ENCODE measurements at places on chromosomes 6 and 20. TPM values are rescaled to one million over a fixed set of nuclear protein-coding genes. Genes with fewer than 3 reads are reported as not detected.

- peak; percentile 45 for DNase-seq
Observed at GRCh38 chr20:18287546-18287914, 797 bp upstream of the ZNF133 start.

DNA sequence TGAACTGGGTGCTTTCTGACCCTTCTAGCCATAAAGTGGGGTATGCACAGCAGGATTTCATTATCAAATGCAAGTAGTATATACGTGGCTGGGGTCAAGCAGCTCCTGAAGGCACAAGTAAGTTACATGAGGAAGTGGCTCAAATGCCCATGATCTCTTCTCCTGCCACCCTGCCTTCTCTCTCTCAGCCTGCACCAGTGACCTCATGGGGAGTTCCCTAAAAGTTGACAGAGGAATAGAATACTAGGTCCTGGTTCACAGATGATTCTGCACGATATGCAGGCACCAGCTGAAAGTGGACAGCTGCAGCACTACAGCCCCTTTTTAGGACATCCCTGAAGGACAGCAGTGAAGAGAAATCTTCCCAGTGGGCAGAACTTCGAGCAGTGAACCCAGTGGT is 282.0 kb downstream of the BCKDHB start:
- DNase-seq: no peak

DNA sequence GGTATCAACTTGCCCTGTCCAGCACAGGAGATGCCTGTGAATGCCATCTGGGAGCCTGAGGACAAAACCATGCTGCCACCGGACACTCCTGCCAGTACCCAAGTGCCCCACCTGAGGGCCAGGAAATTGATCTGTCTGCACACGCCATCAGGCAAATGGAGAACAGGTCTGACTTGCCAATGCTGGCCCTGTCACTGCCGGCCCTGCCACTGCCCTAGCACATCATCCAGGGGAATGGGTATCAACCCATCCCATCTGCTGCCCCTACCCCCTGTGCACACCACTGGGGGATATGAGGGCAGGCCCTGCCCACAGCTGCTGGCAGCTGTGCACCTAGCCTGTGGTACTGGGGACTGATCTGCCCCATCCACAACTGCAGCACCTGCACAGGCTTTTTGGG is 1081.6 kb upstream of the EYS start:
- DNase-seq: no peak

GRCh38 chr20:32599783-32600340 is 14.7 kb upstream of the NOL4L start:
- DNase-seq: no peak

DNA sequence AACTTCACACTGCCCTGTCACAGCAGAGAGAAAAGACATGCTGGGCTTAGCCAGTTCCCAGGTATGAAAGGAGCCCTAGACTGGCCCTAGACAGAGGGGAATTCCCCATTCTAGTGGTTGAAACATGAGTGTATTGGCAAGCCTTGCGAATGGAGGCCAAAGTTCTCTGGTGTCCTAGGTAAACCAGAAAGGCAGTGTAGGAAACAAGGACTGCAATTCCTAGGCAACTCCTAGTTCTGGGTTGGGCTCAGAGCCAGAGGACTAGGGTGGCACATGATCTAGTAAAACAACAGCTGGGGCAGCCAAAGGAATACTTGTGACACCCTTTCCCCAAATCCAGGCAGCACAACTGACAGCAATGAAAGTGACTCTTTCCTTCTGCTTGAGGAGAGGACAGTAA is 265.0 kb upstream of the EPHA7 start:
- DNase-seq: no peak

- no peak for DNase-seq
Observed at GRCh38 chr6:115675443-115675842, 385.2 kb downstream of the FRK start.

- DNase-seq: no peak
Observed at GRCh38 chr20:856361-856775, 22.9 kb downstream of the FAM110A start.

GRCh38 chr6:73180076-73180738 is 45.1 kb downstream of the KHDC1L start:
- no peak for DNase-seq

- DNase-seq: no peak
Observed at GRCh38 chr6:168190014-168190405, 111.0 kb upstream of the FRMD1 start.

- no peak for DNase-seq
Observed at GRCh38 chr20:40156600-40157317, 532.3 kb downstream of the MAFB start.

GRCh38 chr6:120056085-120056484 is 706.5 kb upstream of the MAN1A1 start:
- DNase-seq: no peak

DNA sequence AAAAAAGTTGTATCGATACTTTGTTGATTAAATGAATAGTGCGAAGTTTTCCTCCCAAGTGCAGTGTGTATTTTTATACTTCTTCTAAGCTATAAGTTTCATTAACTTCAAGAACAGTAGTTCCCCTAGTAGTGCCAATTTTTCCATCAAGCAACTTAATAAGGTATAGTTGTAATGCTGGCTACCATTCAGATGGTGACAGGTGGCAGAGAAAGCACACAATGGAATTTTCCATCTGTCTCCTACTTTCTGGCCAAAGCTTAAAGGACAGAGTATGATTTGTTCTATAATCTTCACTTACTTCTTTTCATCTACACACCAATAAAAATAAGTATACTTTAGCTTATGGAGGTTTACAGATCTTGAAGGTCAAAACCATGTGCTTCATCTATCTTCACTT is 431.1 kb downstream of the NKAIN2 start:
- DNase-seq: no peak

DNA sequence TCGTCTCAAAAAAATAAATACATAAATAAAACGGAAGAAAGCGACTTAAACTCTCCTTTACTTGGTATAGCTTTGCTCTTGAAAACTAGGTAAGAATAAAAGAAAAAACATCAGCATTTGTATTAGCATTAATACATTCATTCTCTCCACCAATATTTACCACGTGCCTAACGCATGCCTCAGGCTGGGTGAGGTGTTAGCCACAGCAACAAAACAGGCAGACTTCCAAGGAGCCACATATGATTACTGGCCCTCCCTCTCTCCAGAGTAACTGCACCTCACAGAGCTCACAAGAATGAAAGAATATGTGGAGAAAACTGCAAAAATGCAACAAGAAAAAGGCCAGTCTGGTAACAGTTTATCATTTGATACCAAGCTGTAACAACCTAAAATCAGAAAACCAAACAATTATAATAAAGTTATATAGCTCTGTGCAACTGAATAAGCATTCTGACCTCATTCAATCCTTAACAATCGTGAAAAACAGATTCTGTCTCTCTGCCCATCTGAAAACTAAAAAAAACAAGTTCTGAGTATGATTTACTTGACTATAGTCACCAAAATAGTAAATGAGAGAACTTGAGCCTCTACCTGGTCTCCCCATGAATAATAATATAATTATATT is 5.2 kb downstream of the NAPB start:
- DNase-seq: no peak

DNA sequence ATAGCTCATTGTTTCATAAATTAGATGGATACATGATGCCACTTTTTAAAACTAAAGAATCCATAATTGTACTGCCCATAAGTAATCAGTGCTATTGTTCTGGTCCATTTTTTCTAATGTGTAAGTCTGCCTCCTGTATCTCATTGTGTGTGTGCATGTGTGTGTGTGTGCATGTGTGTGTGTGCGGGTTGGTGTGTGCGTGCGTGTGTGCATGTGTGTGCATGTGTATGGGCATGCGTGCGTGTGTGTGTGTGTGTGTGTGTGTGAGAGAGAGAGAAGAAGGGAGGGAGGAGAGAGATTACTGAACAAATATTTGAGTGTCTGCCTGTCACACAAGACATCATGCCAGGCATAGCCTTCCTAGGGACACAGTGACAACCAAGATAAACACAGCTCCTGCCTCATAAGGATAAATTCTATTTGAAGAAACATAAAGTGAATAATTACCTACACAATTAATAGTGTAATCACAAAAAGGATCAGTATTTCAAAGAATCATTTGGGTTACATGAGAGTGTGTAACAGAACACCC is 33.2 kb upstream of the RPS6KA2 start:
- DNase-seq: no peak

DNA sequence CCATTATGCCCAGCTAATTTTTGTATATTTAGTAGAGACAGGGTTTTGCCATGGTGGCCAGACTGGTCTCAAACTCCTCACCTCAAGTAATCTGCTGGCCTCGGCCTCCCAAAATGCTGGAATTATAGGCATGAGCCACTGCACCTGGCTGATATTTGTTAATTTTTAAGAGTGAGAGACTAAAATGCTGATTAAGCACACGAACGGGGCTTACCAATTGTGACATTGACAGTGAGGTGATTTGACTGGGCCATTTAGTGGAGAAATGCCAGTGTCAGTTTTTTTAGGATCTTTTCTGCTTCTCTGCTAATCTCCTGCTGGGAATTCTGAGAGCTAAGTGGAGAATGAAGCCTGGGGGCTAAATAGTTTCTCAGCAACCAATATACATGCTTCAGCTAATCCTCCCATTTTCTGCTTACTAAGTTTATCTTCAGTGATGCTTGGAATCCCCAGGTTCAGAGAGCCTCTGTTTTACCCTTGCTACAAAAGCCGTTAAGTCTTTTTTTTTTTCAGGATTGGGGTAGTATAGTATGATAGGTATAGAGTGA is 9.8 kb upstream of the DEFB123 start:
- no peak for DNase-seq

- no peak for DNase-seq
Observed at GRCh38 chr6:100988391-100988984, 107.4 kb upstream of the ASCC3 start.

DNA sequence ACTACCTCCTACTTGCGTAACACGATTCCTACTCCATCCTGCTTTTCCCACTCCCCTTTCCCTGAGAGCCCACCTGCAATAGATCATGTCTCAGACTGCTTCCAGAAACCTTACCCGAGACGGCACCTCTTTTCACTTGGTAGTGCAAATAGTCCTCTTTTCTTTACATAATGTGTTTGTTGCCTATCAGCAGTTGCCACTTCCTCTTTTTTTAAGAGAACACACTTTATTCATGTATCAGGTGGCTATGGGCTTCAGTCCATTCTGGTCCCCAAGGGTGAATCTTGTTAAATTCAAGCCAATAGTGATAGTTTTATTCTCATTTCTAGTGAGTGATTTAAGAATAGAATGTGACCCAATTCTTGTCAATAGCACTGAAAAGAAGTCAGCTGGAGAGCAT is 57.7 kb upstream of the FERMT1 start:
- no peak for DNase-seq

DNA sequence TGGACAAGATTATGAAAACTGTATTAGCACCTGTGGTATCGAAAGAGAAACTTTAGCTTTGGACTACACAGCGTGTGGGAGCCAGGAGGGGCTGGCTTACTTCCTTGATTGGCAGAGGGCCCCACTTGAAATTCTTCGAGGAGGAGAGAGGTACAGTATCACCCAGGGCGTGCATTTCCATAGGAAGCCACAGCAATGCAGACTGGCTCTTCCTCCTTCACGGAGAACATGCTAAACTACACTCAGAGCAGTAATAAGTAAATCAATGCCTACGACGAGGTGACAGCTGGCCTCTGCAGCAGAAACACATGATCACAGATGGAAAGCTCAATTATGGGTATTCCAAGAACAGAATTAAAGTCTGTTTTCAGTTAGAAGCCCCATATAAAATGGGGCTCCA is 44.2 kb downstream of the MYLK4 start:
- DNase-seq: no peak

DNA sequence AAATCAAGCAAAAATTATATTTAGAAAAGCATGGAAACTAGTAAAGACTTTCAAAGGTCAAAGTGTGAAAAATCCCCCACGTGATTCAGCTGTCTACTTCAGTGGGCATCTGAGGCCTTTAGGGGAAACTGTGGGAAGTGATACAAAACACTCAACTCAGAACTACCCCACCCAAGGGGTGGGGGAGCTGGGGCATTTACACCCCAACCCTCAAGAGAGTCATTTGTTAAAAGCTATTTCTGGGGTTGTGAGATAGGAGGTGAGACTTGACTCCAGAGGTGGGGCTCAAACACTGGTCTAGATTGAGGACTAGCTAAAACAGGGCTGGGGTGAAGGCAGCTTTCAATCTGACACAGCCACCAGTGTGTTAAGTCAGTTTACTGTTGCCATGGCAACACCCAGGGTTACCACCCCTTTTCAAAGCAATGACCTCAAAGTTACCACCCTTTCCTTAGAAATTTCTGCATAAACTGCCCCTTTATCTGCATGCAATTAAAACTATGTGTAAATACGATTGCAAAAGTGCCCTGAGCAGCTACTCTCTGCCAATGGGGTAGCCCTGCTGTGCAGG is 9.9 kb upstream of the GTSF1L start:
- no peak for DNase-seq

DNA sequence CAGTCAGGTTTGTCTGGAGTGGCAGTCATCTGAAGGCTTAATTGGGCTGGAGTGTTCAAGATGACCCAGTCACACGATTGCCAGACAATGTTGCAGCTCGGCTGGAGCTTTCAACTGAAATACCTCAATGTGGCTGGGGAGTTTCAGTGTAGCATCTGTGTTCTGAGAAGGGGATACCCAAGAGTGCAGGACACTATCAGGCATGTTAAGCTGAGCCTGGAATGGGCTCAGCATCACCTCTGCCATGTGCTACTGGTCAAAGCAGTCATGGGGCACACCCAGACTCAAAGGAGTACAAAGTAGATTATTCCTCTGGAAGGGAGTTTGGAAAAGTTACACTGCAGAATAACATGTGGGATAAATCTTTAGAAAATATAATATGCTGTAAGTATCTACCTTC is 363.9 kb downstream of the KIF16B start:
- DNase-seq: no peak

- DNase-seq: no peak
Observed at GRCh38 chr6:15775741-15776140, 112.9 kb upstream of the DTNBP1 start.

GRCh38 chr6:1426416-1426815 is 37.0 kb downstream of the FOXF2 start:
- no peak for DNase-seq

GRCh38 chr6:45476341-45476740 is 98.6 kb upstream of the SUPT3H start:
- DNase-seq: no peak

- no peak for DNase-seq
Observed at GRCh38 chr20:55140631-55141030, 665.2 kb downstream of the DOK5 start.

Gene OVOL2
- not detected for total RNA-seq

Gene ARFGEF3
- total RNA-seq: 0.86 TPM

Gene RGL2
- 60.5 TPM for total RNA-seq

Gene RRAGD
- 130 TPM for total RNA-seq

Gene NKAPL
- 5.1 TPM for total RNA-seq

Gene C6orf163
- 1.6 TPM for total RNA-seq

Gene DSP
- 350 TPM for total RNA-seq

Gene KIAA0408
- total RNA-seq: 3.1 TPM

Gene CTCFL
- not detected for total RNA-seq

Gene ANKRD6
- total RNA-seq: 15.0 TPM
